ENCODE measurements at places on chromosomes 4 and X.
A peak's percentile ranks its signal among the peaks of the same experiment; 100 is the strongest.

GRCh38 chr4:40254608-40255392 lies 58.0 kb downstream of the RHOH start:
- DNase-seq, result peak; percentile 14

GRCh38 chr4:3267576-3268394 lies 18.8 kb downstream of the MSANTD1 start:
- DNase-seq, result no peak

DNA sequence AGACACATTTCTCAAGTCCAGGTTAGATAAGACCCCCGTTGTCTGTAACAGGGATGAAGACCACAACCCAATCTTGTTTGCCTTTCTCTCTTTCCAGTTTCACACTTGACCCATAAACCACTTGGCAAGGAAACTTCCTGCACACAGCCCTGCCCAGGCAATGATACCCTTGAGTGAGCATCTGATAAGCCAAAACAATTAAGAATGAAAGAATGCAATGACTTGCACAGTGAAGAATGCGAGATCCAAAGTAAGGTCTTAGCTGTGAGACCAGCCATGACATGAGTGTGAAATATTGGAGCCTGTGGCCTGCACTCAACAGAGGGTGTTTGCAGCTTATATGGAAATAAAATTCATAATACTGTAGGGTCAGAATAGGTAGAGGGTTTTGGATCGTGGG lies 37.9 kb upstream of the MXRA5 start:
- peak; percentile 1 for DNase-seq

DNA sequence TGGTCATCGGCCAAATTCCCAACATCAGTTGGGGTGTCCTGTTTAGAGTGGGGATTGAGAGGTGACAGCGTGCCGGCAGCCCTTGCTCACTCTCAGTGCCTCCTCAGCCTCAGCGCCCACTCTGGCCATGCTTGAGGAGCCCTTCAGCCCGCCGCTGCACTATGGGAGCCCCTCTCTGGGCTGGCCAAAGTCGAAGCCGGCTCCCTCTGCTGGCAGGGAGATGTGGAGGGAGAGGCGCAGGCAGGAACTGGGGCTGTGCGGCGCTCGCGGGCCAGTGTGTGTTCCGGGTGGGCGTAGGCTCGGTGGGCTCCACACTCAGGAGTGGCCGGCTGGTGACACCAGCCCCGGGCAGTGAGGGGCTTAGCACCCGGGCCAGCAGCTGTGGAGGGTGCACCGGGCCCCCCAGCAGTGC lies 7.1 kb upstream of the CENPU start:
- no peak for DNase-seq

DNA sequence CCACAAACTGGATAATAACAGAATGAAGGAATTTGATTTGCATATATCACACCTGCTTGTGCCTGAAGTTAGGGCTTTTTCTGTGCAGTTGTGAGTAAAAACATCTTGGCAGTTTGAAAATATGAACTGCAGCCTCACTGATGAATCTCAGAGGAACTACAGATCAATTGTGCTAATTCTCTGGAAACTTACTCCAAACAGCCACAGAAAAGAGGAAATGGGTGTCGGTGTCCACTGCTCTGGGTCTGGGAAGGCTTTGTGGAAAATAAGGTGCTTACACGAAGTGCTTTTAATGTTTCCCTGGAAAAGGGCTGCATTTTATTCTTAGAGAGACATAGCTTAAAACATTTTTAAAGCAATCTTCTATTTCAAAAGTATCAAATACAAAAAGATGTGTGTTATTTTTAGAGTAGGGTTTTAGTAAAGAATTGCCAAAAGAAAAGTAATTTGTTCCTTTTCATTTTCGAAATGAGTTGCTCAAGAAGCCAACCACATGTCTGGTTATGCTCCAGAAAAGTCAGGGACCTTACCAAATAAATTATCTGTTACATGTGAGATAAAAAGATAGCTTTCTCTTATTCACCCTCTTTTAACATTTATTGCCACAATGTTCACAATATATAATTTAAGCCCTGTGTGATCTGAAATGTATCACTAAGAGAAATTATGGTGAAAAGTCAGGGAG lies 240.1 kb downstream of the FRAS1 start:
- DNase-seq, result no peak

- DNase-seq, result no peak
These were observed 546 bp downstream of the ZRSR2 start for GRCh38 chrX:15790769-15791290.

GRCh38 chrX:150767475-150768131 lies 74.4 kb downstream of the MTMR1 start:
- DNase-seq, result peak; percentile 86

DNA sequence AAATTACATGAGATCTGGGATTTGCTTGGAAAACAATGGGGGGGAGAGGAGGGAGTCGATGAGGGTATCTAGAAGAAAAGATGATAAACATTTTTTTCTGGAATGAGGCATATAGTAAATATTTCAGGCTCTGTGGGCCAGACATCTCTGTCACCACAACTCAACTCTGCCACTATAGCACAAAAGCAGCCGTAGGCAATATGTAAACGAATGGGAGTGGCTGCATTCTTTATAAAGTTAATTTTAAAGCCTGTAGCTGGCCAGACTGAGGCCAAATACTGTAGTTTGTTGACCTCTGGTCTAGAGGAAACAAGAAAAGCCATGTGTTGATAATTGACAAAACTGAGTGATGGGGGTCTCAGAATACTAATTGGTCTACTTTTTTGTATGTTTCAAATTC lies 14.1 kb upstream of the TCEANC start:
- no peak for DNase-seq

DNA sequence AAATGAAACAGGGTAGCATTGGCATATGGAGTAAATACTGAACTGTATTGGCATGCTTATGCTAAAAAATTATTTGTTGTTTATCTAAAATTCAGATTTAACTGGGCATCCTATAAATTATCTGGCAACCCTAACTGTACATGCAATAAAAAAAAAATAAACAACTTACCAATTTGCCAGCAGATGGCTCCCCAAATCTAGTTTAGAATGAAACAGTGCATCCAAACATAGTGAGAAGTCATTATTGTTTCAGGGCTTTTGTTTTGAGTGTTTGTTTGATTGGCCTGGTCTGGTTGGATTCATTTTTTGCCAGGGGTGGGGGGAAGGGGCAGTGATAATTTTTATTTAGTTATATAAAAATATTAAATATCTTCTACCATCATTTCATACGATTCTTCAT lies 12.8 kb upstream of the NSUN7 start:
- no peak for DNase-seq

DNA sequence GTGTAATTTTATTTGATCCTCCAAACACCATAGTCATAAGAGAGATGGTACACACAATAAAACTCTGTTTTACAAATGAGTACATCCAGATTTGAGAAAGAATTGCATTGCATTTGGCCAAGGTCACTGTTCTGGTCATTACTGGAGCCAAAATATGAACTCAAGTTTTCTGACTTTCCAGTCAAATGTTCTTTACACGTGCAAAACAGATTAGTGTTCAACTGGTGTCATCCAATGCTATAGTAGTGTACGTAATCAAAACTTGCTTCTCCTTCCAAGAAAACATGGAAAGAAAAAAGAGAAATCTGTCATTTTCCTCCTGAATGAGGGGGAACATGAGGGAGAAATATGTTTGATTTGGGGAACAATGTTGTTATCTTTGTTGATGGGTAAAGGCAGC lies 291.9 kb downstream of the NAF1 start:
- no peak for DNase-seq

- no peak for DNase-seq
These were observed 68.4 kb upstream of the DDIT4L start for GRCh38 chr4:100258675-100259074.

- no peak for DNase-seq
These were observed 11.0 kb downstream of the DHRSX start for GRCh38 chrX:2489446-2490445.

DNA sequence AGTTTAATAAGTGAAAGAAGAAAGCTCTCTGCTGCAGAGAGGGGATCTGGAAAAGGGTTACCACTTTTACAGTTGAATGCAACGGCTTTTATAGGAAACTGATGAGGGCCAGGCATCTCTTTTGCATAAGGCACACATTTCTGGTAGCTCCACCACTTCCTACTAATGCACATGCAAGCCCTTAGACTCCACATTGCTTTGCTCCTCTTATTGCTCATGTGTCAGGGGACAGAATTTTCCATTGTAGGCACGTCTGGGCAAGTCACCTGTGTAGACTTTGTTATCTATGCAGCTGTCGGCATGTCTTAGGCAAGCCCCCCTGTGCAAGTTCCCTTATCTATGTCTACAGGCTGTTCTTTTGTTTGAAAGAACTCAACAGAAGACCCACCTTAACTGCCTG lies 294.6 kb upstream of the STS start:
- no peak for DNase-seq

DNA sequence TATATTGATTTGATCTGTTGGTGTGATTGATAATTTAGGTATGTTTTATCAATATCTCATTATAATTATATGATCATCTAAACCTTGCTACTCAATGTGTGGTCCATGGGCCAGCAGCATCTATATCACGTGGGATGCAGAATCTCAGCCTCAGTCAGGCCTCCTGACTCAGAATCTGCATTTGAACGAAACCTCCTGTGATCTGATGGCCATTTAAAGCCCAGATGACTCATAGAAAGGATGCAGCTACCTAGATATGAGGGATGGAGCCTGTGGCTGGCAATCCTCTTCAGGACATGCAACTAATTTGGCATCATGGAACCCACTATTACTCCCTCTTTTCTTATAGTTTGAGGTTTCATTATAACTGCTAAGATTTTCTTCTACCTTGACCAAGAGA lies 11.3 kb upstream of the CHRNA9 start:
- no peak for DNase-seq

DNA sequence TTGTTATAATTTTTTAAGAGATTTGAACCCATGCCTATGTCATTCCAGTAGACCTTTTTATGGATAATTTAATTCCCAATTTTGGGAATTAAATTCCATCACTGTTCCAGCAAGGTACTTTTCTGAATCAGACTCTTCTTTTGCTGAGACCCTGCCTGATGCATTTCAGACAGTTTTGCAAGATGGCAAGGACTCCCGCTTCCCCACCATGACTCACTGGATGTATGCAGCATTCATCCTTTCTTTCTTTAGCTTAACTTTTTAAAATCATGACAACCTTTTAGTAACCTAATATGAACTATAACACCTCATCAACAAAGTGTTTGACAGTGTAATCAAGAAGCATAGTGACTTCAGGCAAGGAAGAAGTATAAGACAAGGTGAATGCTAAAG lies 178.1 kb upstream of the LEF1 start:
- peak; percentile 24 for DNase-seq

- no peak for DNase-seq
These were observed 1399.1 kb upstream of the PCDH7 start for GRCh38 chr4:29320947-29321620.

GRCh38 chrX:72308566-72309296 lies 3.0 kb upstream of the CITED1 start:
- peak; percentile 63 for DNase-seq

DNA sequence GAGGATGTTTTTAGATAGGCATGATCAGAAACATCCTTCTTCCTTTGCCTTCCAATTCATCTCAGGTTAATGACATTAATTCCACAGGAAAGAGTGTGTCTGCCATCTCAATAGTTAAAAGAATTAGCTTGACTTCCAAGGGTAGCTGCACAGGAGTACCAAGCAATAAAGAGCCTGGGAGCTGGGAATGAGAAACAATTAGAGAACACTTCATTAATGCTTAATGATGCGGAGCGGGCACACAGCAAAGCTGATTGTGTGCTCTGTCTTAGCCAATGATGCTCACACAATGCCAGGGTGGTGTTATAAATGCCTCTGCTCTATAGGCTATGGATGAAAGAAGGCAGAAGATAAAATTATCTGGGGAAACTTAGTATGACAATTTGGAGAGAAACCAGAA lies 1052.5 kb upstream of the LCORL start:
- DNase-seq, result no peak

- DNase-seq, result no peak
These were observed 320.7 kb upstream of the CLNK start for GRCh38 chr4:11005300-11005699.

DNA sequence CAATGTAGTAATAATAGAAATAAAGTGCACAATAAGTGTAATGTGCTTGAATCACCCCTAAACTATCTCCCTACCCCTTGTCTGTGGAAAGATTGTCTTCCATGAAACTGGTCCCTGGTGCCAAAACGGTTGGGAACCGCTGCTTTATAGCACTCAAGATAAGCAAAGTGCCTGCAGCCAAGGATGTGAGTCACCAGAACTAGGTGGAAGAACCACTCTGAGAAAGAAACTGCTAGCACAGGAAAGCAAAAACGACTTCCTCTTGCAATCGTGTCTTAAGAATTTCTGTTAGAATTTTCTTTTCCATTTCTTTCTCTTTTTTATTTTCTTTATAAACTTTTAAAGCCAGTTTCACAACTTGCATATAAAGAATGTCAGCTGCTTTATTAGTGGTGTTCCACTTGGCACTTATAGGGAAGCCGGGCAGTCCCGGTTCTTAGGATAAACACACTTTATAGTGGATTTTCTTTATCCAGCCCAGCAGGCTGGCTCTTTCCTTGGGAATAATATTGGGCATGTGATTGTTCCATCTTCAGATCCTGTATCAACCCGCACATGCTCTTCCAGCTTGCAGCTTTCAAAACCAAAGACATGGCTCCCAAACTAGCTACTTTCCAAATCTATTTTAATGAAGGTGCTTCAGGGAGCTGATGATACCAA lies 32.3 kb upstream of the CXCL8 start:
- DNase-seq, result peak; percentile 94

DNA sequence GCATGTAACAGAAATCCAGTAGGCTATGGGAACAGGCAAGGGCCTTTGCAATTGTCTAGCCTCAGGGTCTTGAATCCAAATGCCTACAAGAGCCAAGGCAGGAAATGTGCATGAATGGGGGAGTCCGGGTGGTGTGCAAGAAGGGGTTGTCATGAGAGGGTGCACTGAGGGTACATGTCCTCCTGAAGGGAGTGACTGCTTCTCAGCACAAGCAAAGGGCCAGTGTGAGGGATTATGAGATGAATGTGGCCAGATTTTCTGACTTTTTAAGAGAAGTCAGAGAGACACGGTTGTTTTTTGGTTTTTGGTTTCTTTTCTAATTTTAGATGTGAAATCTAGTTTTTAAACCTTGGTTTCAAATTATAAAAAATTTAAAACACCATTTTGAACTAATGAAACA lies 76.5 kb upstream of the LSM6 start:
- DNase-seq, result no peak

DNA sequence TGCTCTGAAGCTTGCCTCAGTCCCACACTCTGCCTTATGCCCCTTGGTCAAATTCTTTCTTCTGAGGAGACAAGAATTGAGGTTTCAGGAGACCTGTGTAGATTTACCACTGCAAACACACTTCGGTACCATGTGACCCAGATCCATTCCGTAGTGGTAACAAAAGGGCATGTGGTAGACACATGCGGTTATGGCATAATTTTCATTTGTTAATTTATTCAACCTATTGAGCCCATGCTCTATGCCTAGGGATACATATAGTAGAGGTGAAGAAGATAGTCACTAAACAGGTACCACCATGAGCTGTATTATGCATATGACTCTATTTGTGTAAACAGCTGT lies 190.9 kb downstream of the NDST4 start:
- no peak for DNase-seq

- DNase-seq, result no peak
These were observed 191.4 kb downstream of the PPP3CA start for GRCh38 chr4:101155945-101156344.
